ENCODE measurements at places on chromosomes 2 and 18. TPM values are rescaled to one million over a fixed set of nuclear protein-coding genes. Genes with fewer than 3 reads are reported as not detected.

The PARD6G gene
- total RNA-seq = 3.4 TPM

The PLEKHA3 gene
- 18.7 TPM for total RNA-seq

The ANKRD53 gene
- total RNA-seq = not detected

The SERPINB3 gene
- total RNA-seq = not detected

The LINC00305 gene
- total RNA-seq = not detected

The SLC9A2 gene
- 3.1 TPM for total RNA-seq

The ZEB2 gene
- 7.3 TPM for total RNA-seq

The CTDP1 gene
- 16.9 TPM for total RNA-seq

The EIF2AK3 gene
- total RNA-seq = 16.3 TPM

The ANKRD62 gene
- not detected for total RNA-seq

The IL36RN gene
- 0.59 TPM for total RNA-seq

The CPS1 gene
- total RNA-seq = 6.2 TPM

The DNAH6 gene
- total RNA-seq = 0.11 TPM

The LCT gene
- total RNA-seq = 0.03 TPM

The RNF144A gene
- total RNA-seq = 7.6 TPM

The PLEKHH2 gene
- total RNA-seq = 0.73 TPM

The KLHL41 gene
- total RNA-seq = 0.08 TPM

Measured in A549 treated with RU486 at 1 μM for 4 hours (cell line).